ENCODE measurements at places on chromosomes 1 and 21.

- no peak for DNase-seq
These were observed 5.3 kb upstream of the SRP9 start for GRCh38 chr1:225772323-225772768.

GRCh38 chr1:998745-998994, 1.2 kb downstream of the HES4 start:
- no peak for DNase-seq

DNA sequence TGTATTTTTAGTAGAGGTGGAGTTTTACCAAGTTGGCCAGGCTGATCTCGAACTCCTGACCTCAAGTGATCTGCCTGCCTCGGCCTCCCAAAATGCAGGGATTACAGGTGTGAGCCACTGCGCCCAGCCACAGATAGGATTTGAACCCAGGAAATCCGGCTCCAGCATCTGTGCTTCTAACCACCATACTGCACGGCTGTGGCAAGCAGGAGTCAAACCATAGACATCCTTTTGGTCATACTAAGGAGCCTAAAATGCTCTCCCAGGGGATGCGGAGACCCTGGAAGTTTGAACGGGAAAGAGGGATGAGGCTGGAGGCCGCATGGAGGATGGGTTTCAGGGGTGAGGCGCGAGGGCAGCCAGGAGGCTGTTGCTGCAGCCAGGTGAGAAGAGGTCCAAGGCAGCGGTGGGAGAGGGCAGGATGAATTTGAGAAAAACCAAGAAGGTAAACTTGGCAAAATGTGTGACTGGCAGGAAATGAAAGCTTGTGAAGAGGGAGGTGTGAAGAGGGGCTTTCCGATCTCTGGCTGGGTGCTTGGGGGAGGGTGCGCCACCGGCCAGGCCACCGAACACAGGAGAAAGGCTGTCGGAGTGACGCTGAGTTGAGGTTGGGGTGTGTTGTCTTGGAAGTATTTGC, 24.0 kb upstream of the CDK18 start:
- DNase-seq: no peak

DNA sequence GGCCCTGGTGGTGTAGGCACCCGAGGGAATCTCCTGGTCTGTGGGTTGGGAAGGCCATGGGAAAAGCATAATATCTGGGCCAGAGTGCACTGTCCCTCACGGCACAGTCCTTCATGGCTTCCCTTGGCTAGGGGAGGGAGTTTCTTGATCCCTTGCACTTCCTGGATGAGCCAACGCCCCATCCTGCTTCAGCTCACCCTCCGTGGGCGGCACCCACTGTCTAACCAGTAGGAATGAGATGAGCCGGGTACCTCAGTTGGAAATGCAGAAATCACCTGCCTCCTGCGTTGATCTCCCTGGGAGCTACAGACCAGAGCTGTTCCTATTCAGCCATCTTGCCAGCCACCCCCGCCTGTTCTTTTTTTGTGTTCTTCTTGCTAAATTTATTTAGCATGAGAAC, 134.4 kb downstream of the LEPR start:
- DNase-seq: no peak

GRCh38 chr1:165116732-165117131, 239.8 kb downstream of the LMX1A start:
- DNase-seq: no peak

DNA sequence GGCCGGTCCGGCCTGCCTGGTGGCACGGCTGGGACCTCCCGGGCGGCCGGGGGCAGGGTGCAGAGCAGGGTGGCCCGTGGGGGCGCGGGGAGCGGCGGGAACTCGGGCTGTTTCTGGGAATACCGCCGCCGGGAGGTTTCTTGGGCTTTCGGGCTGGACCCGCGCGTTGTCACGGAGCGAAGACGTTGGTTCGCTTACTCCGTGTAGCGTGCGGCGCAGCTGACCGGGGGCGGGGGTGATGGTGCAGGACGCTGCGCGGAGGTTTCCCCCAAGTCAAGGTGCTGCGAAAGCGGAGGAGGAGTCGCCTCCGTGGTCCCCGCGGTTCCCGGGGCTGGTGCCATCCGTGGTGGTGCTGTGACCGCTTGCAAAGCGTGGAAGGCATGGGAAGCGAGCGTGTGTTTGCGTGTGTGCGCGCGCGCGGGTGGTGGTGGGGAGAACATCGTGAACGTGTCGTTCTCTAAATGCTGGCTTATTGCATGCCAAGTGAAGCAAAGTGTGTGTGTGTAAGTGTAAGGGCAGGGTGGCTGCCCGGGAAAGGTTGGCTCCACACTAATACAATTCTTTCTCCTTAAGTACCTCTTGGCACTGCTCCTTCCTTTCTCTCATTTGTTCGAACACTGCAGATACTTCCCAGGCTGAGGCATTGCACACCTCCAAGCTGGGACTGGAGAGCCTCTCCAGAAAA, 1.1 kb downstream of the RYR2 start:
- DNase-seq: no peak

- no peak for DNase-seq
These were observed 27.0 kb downstream of the ABCA4 start for GRCh38 chr1:94093996-94094395.
